ENCODE measurements at places on chromosomes 11 and 22.

GRCh38 chr11:78548911-78549590 is 25.6 kb downstream of the NARS2 start:
- DNase-seq = no peak

DNA sequence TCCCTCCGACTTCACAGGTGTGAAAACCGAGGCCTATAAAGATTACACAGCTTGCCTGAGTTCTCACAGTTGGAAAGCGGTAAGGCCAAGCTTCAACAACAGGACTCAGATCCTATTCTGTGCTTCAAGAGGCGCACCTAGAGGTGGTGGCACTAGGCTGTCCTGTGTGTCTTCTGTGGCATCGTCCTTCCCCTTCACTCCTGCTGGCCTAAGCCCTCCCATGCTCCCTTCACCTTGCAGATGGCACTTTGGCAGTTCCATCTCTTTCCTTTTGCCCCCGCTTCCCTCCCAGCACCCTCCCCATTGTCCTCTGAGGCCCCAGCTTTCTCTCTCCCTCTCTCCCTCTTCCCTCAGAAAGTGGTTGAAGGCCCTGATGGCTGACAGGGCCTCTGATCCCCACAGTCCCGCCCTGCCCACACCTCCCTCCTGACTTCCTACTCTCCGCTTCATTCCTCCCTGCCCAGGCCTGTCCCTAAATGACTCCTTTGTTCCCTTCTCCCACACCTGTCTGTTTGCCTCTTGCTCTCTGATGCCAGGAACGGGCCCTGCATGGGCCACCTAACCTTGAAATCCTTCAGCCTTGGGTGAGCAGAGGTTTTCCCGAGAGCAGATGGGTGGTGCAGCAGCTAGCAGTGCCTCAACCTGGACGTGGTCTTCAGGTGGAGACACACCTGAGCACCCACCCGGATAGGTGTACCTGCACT is 5.8 kb downstream of the TRIM29 start:
- DNase-seq = no peak

DNA sequence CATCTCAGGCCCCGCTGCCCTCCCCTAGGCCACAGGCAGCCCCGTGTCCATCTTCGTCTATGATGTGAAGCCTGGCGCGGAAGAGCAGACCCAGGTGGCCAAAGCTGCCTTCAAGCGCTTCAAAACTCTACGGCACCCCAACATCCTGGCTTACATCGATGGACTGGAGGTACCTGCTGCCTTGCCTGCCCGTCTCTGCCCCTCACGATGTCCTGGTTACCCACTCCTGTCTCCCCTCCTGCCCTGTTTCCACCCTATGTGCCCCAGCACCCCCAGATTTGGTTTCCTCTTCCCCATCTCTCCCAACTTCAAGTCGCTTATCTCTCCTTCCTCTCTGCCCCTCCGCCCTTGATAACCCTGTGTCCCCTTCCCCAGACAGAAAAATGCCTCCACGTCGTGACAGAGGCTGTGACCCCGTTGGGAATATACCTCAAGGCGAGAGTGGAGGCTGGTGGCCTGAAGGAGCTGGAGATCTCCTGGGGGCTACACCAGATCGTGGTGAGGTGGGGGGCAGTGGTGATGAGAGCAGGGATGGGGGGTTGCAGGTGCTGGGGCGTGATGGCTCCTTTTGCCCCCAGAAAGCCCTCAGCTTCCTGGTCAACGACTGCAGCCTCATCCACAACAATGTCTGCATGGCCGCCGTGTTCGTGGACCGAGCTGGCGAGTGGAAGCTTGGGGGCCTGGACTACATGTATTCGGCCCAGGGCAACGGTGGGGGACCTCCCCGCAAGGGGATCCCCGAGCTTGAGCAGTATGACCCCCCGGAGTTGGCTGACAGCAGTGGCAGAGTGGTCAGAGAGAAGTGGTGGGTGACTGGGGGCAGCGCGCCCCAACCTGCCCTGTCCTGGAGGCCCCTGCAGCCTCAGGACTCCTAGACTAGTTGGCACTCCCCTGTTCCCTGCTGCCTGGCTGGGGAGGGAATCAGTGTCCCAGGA is 930 bp downstream of the SCYL1 start:
- no peak for DNase-seq

DNA sequence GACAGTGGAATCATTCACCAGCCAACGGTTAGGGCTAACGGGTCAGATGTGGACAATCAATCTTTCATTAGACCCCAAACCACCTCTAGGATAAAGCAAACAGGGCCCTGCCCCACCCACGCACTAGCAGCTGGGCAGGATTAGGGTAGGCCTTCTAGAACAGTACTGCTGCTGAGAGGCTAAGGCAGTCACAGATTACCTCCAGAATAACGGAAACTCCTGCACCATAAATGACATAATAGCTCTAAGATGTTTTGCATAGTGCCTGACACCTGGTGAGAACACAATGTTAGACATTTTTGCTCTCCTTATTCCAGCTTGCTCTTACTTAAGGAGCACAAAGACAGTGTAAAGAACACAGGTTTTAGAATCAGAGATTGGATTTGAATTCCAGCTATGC is 1.8 kb downstream of the SYTL2 start:
- no peak for DNase-seq

DNA sequence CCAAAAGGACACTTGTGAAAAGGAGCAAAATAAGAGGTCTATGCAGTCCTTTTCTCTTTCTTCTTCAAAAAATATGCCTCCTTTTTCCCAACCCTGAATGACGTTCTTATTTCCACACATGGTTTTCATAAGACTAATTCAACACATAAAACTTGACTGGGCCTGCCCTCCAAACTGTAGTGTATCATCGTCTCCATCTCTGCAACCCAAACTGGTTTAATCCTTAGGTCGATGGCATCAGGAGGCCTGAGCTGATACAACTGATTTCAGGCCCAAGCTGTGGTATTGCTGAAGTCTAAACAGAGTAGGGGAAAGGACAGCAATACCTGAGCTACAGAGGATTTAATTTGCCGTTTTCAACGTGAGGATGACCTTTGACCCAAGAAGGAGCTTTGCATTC is 130.0 kb upstream of the MTNR1B start:
- no peak for DNase-seq

DNA sequence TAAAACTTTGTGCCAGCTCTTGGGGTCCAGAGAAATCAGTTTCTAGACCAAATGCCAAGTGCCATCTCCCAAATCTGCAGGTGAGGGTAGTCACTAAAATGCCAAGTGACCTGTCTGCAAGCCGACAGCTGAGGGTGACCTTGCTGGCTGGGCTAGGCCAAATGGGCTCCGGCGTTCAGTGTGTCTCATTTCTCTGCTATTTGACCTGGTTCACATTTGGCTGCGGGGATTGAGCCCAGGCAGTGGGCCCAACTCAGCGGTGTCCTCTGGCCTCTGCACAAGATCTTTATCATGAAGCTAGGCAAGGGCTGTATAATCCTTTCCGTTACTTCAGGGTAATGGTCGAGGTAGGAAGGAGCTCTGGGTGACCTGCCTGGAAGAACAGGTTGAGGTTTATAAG is 87.5 kb downstream of the SNX19 start:
- no peak for DNase-seq

DNA sequence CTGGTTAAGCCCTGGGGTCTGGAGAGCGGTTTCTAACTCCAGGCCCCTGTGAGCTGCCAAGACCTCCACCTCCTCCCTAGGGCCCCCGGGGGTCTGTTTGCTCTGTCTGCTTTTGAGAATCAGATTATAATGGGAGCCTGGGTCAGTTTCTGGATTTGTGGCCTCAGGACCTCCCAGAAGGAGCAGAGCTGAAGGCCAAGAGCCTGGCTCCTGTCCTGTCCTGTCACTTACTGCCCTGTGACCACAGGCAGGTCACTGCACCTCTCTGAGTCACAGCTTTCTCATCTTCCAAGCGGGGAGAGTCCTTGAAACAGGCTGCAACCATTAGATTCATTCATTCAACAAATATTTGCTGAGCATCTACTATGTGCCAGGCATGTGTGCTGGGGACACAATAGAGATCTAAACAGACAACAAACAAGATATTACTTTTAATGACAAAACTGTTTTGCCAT is 87.3 kb upstream of the FGF3 start:
- DNase-seq = no peak

DNA sequence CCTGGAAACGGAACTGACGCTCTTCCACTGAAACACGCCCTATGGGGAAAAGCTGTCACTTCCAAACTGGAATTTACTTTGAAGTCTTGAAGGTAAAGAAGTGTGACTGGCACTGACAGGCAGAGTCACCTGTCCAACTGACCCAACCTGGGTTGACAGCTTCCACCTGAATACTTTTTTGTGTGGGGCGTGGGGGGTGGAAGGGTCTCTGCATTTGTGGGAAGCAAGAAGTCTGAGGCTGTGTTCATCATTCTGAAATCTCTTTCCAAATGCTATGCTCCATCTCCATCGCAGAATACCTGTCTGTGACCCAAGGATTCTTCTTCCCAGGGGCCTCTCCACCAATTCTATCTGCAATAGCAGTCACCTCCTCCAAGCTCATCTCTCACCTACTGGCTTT is 7.8 kb downstream of the IFT27 start:
- no peak for DNase-seq

DNA sequence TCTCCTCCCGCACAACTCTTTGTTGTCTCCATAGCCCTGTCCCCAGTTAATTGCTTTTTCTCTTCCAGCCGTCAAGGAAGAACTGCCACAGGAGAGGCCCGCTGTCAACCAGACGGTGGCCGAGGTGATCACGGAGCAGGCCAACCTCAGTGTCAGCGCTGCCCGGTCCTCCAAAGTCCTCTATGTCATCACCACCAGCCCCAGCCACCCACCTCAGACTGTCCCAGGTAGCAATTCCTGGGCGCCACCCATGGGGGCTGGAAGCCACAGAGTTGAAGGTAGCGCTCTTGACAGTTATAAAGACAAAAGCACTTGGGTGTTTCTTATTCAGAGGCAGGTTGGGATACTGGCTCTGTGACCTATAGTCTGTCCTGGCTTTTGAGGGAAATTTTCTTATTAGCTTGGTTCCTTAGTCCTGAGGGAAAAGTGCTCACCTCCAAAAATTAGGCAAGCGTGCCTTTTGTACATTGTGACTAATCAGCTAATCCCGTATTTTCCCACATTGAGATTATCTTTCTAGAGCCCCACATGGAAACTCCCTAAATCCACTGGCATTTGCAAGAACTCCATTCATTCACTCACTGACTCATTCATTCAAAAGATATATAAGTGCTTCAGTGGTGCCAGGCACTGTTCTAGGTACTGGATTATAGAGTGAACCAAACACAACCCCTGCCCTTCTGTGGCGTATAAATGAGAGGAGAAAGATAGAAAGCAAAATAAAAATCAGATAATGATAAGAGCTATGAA is 65.9 kb downstream of the KREMEN1 start:
- no peak for DNase-seq

- DNase-seq = no peak
Measured at GRCh38 chr22:38793317-38793716, 626 bp downstream of the DNAL4 start.

DNA sequence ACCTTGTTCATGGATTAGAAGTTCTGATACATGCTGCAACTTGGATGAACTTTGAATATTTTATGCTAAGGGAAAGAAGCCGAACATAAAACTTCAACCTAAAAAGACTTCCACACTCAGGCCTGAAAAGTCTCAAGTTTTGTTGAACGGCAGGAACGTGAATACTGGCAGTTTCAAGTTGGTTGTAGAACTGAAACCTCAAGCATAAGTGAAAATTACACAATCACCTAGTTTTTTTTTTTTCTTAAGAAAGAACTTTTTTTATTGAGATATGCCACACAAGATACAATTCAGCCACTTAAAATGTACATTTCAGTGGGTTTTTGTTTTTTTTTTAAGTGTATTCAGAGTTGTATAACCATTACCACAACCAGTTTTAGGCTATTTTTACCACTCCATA is 50.8 kb upstream of the ADORA2A start:
- no peak for DNase-seq

DNA sequence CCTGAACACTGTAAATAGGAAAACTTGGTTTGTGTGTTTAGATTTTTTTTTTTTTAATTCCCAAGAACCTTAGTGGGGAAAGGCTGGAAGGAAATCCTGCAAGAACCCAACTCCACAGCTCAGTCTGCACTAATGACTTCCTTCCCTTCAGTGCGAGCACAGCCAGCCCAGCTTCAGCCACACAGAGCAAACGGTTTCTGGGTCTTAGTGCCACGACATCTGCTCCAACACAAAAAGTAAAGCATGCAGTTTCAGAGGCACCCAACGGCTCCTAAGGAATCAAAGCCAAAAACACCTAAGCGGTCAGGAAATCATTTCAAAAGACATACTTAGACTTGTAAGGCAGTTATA is 236.1 kb downstream of the TTC28 start:
- DNase-seq = no peak

DNA sequence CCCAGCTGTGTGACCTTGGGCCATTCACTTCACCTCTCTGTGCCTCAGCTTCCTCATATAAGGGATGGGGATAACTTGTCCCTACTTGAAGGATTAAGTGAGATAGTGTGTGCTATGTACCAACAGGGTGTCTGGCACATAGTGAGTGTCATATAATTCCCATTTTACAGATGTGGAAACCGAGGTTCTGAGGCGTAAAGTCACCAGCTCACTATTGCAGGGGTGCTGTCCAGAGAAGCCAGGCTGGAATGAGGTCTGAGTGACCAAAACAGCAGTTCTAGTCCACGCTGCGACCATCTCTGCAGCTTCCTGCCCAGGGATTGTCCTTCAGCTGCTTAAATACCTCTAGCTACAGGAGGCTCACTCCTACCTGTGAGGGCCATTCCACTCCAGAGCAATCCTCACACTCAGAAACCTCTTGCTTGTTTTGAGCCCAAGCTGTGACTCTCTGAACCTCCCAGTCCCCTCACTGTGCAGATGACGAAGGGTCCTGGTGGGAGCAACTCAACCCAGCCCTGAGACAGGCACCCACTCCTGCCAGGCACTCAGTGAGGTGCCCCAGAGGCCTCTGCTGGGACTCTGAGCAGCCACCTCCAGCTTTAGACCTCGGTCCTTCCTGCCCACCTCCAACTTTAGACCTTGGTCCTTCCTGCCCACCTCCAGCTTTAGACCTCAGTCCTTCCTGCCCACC is 5.8 kb downstream of the MB start:
- DNase-seq = no peak

- no peak for DNase-seq
Measured at GRCh38 chr11:13465909-13466371, 2.9 kb upstream of the BTBD10 start.

DNA sequence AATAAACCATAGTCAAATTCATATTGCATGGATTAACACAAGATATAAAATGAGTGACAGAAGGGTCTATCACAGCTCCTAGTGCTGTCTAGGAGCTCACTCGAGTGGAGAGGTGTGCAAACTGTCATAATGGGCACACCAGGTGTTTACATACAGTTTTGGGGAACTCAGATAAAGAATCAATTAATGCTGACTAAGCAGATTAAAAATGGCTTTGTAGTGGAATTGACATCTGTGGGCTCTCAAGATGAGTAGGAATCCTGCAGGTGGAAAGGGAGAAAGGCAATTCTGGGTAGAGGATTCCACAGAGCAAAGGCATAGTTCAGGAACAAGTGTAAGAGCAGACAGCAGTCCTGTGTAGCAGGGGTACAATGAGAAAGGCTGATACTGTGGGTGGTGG is 496.2 kb upstream of the CCDC90B start:
- no peak for DNase-seq

GRCh38 chr11:116104498-116105174 is 600.4 kb upstream of the CADM1 start:
- DNase-seq = no peak
